NCI-H187 treated with DMSO at 0.1 percent for 48 hours (cell line): ENCODE measurements at places on chromosomes 6 and 20.
A peak's percentile ranks its signal among the peaks of the same experiment; 100 is the strongest.

- no peak for DNase-seq
Observed at GRCh38 chr6:3541006-3541585, 84.2 kb upstream of the SLC22A23 start.

DNA sequence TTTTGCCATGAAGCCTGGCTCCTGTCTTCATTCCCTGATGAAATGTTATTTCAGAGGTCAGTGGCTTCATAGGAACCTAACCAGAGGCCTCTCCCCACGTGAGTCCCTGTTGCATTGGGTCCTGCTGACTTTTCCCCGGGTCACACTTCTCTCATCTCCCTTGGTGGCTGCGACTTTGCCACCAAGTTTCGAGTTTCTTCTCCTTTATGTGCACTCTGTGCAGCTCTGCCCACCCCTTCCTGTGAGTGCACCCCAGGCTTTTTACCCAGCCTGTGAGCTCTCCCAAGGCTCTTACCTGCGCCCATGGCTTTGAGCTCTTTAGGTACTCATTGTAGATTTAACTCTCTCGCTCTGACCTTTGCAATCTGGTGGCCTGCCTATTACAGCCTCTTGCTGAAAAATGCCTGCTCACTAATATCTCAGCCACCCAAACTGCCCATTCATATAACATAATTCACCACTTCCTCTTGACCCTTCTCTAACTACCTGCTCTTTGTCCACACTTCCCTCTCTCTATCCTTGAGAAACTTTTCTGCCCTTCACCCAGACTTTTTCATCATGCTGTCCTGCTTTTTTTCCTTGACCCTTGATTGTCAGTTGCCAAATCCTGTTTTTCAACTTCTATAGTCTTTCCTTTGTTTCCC lies 105.9 kb downstream of the SASH1 start:
- DNase-seq, result no peak

DNA sequence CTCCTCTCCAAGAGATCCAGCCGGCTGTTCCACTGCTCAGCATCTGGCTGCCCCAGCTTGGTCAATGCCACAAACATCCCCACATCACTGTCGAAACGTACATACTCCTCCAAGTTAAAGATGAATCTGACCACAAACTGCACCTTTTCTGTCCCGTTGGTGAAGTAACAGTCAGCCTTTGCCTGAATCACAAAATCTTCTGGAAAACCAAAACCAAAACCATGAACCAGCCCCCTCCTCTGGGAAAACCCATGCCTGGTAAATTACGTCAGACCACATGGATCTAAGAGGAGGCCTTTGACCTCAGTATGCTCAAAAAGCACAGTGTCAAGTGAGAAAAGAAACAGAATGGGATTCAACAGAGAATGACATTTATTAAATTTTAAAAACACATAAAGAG lies 1.7 kb downstream of the HLA-DOB start:
- DNase-seq, result no peak

GRCh38 chr6:137641474-137642077 lies 147.4 kb upstream of the OLIG3 start:
- DNase-seq, result peak; percentile 40

GRCh38 chr6:6057442-6058053 lies 50.8 kb upstream of the NRN1 start:
- DNase-seq, result no peak

GRCh38 chr20:62633598-62634329 lies 8.5 kb upstream of the SLCO4A1 start:
- DNase-seq, result no peak

- DNase-seq, result no peak
Observed at GRCh38 chr6:118100717-118101116, 193.7 kb downstream of the SLC35F1 start.

GRCh38 chr20:50408526-50409364 lies 101.4 kb upstream of the PTPN1 start:
- DNase-seq, result no peak

- no peak for DNase-seq
Observed at GRCh38 chr6:131923356-131923755, 27.8 kb downstream of the CCN2 start.

DNA sequence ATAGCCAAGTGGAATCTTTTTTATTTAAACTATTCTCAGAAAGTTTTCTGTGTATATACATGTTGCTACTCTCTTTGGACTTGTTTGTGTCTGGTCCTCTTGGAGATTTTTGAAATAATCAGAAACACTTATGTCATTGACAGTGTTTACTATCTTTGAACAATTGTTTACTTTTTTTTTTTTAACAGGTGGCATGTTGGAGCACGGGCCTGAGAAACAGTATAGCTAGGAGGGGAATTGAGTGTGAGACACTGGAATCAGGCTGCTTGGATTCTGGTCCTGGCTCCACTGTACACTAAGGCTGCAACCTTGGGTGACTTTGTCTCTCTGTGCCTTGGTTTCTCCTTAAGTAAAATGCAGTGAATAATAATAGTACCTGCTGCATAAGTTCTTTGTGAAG lies 279.6 kb downstream of the PRL start:
- DNase-seq, result no peak

GRCh38 chr6:6683969-6684833 lies 95.7 kb downstream of the LY86 start:
- DNase-seq, result no peak

DNA sequence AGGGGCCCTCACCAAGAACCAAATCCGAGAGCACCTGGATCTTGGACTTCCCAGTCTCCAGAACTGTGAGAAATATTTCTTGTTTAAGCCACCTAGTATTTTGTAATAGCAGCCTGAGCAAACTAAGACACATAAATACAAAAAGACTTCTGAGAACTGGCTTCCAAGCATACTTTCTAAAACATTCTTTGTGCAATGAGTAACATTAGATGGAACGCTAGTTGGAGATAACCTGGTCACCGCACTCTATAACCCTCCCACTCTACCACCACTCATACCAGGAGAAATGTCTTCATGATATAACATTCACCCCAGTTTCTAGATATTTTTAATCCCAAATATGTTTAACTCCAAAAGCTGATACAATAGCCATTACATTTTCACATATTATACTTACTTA lies 169.5 kb upstream of the THEMIS start:
- DNase-seq, result no peak

- no peak for DNase-seq
Observed at GRCh38 chr6:137246791-137247202, 27.6 kb upstream of the IFNGR1 start.

DNA sequence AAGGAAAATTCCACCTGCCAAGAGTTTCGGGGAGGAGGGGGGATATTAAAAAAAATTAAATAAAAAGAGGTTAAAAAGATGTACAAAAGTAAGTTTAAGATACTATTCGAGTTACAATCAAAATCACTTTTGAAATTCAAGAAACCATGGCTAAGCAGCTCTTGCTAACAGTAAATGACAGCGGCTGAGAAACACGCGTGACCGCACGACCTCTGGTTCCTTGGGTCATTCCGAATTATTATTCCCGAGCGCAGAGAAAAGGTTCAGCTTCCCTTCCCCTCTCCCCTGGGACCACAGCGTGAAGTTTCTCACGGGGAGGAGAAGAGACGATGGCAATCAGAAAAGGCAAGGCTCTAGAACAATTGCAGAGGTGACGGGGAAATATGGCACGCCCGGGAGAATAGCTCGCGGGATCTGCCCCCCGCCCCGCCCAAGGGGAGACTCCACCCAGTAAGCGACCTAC lies 496 bp downstream of the TMEM242 start:
- no peak for DNase-seq

DNA sequence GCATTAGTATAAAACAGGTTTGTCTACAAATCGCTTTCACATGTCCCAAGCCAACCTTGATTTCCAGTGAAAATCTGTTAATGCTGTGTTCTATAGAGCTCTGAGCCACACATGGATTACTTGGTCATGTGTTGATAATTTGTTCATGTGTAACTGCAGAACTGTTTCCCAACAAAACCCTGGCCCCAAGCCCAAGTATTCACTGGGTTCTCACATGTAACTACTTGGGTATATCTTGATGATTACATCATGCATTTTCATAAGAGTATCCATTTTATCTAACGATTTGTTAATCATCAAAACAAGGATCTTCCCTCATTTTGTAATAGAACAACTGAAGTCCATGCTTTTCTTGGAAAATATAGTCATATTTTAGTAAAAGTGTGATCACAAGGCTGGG lies 657.6 kb downstream of the PRKN start:
- no peak for DNase-seq

DNA sequence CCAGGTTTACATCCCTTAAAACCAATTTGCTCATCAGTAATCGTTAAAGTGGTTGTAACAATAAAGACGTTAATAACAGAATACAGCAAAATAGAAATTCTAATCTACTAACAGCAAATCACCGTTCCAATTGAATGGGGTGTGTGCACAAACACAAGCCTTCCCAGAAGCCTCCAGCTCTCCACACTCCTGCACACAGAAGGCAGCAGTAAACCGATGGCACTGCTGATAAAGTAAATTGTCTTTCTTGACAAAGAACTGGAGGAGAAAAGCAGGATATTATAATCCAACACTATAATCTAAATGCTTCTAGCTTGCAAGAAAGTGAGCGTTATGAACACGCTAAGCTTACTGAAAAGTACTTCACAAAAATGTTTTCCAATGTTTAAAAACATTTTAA lies 7.0 kb downstream of the ZNF217 start:
- DNase-seq, result no peak

DNA sequence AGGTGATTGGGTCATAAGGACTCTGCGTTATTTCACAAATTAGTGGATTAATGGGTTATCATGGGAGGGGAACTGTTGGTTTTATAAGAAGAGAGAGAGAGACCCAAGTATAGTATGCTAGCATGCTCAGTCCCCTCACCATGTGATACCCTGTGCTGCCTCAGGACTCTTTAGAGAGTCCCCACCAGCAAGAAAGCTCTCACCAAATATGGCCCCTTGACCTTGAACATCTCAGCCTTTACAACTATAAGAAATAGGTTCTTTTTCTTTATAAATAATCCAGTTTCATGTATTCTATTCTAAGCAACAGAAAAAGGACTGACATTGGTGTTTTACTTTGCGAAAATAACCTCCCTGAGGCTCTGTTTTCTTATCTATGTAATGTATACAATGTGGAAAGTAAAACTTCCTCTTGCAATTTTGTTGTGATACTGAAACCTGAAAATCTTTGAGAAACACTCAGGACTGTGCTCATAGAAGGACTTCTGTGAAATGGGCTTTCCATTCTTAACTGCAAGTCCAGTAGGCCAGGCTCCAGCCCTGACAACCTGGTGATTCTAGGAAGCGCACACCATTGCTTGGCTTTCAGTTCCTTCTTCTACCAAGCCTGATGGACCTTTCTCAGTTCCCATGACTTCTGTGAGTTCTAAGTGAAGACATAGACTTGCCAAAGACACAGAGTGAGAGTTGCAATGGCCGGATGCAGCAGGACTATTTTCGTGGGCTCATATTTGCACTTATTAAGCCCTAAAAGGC lies 21.9 kb downstream of the SIRPD start:
- DNase-seq, result no peak

DNA sequence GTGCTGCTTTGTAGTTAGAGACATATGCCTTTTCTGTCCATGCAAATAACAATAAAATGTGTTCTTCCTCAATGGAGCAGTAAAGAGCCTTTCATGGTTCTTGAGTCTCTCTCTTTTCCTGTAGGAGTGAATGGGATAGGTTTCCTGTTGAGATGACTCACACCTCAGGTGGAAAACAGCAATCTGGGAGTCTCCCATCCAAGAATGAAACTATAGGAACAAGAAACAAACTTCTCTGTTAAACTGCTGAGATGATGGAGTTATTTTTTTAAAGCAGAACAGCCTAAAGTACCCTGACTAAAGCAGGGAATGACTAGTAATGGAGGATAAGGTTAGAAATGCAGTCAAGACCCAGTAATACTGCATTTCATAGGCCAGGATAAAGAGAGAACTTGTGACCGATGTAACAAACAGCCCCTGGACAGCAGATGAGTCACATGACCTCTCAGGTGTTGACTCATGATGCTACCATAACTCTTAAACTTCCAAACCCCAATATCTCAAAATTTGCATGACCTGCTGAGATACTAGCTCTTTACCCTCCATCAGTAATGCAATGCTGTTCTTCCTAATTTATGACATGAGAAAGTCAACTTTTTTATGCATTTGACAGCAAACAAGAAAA lies 548.9 kb downstream of the CBLN4 start:
- no peak for DNase-seq

GRCh38 chr20:44370639-44371218 lies 15.2 kb downstream of the HNF4A start:
- DNase-seq, result no peak

- DNase-seq, result no peak
Observed at GRCh38 chr6:129686941-129687627, 22.9 kb downstream of the ARHGAP18 start.

- no peak for DNase-seq
Observed at GRCh38 chr6:80537118-80537972, 430.9 kb downstream of the BCKDHB start.

- no peak for DNase-seq
Observed at GRCh38 chr6:8705435-8706020, 270.2 kb upstream of the SLC35B3 start.
